ENCODE measurements at places on chromosomes 4 and X.

GRCh38 chr4:132642016-132642817 is 506.9 kb upstream of the PCDH10 start:
- no peak for DNase-seq

- no peak for DNase-seq
Measured at GRCh38 chr4:185128272-185129119, 14.6 kb upstream of the SLC25A4 start.

DNA sequence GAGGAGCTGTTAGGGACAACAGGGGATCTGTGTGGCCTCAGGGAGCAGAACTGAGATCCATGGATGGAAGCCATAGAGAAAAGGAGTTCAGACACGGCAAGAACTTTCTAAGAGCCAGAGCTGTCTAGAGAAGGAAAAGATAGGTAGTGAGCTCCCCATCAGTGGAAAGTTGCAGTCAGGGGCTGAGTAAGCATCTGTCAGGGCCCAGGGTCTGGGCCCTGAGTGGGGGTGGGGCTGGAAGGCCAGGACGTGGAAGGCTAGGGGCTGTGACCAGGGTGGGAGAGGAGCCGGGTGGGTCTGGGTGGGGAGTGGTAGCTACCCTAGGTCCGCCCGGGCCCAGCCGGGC is 324 bp upstream of the MSN start:
- DNase-seq: no peak

- no peak for DNase-seq
Measured at GRCh38 chrX:40167850-40168479, 70.2 kb upstream of the BCOR start.

- DNase-seq: peak; percentile 43
Measured at GRCh38 chr4:77052352-77052751, 23.4 kb downstream of the CCNI start.

DNA sequence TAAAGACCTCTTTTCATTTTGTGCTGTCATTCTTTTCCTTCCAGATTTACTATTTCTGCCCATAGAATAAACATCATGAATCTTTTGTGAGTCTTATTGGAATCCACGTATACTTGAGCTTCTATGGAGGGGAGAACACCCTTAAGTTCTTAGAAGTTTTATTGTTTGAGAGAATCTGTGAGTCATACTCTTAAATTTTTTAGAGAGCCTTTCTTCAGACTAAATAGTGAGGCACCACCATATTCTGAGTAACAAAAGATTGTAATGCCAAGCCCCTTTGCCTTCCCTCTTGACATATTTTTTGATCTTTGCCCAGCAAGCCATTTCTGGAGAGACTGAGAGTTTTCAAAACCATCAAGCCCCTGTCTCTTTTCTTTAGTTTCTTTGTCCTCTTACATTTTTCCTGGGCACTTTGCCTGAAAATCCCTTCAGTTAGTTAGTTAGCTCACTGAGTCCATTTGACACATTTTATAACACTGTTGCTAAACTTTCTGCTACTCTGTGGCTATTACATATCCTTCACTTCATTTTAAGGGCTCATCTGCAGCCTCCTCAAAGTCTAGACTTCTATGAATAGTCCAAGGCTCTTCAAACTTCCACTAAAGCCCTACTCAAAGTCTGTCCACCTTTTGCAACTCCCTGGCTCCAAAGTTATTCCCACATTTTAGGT is 65.3 kb upstream of the NDUFC1 start:
- DNase-seq: no peak

- DNase-seq: no peak
Measured at GRCh38 chr4:3830774-3831528, 64.8 kb downstream of the ADRA2C start.

Measured in stimulated activated CD4-positive, alpha-beta T cell treated with anti-CD3 and anti-CD28 coated beads, Interleukin-12 subunit alpha, Interleukin-12 subunit beta, amount 100 ng/mL, for 48 hours (primary cell).